Activated naive CD4-positive, alpha-beta T cell treated with anti-CD3 and anti-CD28 coated beads, Interleukin-2, amount 10 ng/mL, durations not matched to agents 5 hours and 36 hours (primary cell): ENCODE measurements at places on chromosomes 3 and 15. TPM values are rescaled to one million over a fixed set of nuclear protein-coding genes. Genes with fewer than 3 reads are reported as not detected.

ANKRD63 gene
- total RNA-seq: 0.26 TPM

CKMT1A gene
- total RNA-seq: not detected

PPP1R14D gene
- total RNA-seq: not detected

DGKG gene
- total RNA-seq: 0.10 TPM

CDHR4 gene
- total RNA-seq: not detected

MUSTN1 gene
- 2.5 TPM for total RNA-seq

GNAT1 gene
- not detected for total RNA-seq

RCN2 gene
- total RNA-seq: 32.5 TPM

CCDC54 gene
- total RNA-seq: not detected

PHLDB2 gene
- 4.0 TPM for total RNA-seq
